Activated T-helper 9 cell treated with anti-CD3 and anti-CD28 coated beads, Interleukin-2, amount 50 U/mL, for 16 hours (primary cell): ENCODE measurements at places on chromosomes 1 and 21.

GRCh38 chr21:46269466-46269865, 15.9 kb downstream of the MCM3AP start:
- DNase-seq, result no peak

GRCh38 chr1:85343612-85344255, 67.3 kb upstream of the BCL10 start:
- DNase-seq, result no peak

- DNase-seq, result no peak
Measured at GRCh38 chr1:166297993-166298392, 131.2 kb upstream of the FAM78B start.

DNA sequence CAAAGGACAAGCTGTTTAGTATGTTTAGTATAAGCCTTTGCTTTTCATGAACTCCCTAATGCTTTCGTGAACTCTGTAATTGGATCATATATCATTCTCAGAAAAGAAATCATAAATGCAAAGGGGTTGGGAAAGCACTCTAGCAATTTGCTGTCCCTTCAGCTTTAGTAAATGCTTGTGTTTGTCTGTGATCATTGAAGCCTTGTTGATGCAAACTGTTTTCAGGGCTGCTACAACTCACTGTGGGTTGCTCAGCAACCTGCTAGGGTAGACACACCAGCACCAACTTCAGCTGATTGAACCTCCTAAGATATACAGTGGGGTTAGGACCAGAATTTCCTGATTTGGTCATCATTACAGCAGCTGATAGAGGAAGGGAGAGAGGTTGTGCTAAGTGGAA, 95.0 kb downstream of the SGIP1 start:
- DNase-seq, result no peak
